ENCODE measurements at places on chromosomes 5 and 9. TPM values are rescaled to one million over a fixed set of nuclear protein-coding genes. Genes with fewer than 3 reads are reported as not detected.
A peak's percentile ranks its signal among the peaks of the same experiment; 100 is the strongest.

GRCh38 chr5:33364406-33364805 is 76.4 kb upstream of the TARS1 start:
- DNase-seq: no peak
- peaks cover 24% of the 10 kb centered on the region for H3K4me1 ChIP-seq
- H3K36me3 ChIP-seq: no peaks in the 10 kb centered on the region
- H3K27me3 ChIP-seq: peaks cover 20% of the 10 kb centered on the region
- no peak overlapping the region for H3K4me3 ChIP-seq
- no peak overlapping the region for H3K27ac ChIP-seq

- H3K27me3 ChIP-seq: no peaks in the 10 kb centered on the region
- DNase-seq: no peak
- H3K36me3 ChIP-seq: no peaks in the 10 kb centered on the region
- no peak overlapping the region for H3K4me3 ChIP-seq
- H3K27ac ChIP-seq: peak overlapping the region; percentile 0
- H3K4me1 ChIP-seq: peaks cover 17% of the 10 kb centered on the region
Measured at GRCh38 chr5:72540759-72541438, 33.7 kb upstream of the ZNF366 start.

DNA sequence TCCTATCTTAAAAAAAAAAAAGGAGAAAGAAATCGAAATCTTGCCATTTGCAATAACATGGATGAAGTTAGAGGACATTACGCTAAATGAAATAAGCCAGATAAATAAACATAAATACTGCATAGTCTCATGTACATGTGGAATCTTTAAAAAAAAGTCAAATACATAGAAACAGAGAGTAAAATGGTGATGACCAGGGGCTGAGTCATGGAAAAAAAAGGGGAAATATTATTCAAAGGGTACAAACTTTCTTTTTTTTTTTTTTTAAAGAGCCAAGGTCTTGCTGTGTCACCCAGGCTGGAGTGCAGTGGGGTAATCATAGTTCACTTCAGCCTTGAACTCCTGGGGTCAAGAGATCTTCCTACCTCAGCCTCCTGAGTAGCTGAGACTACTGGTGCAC is 310.1 kb downstream of the ZNF608 start:
- H3K27ac ChIP-seq: no peak overlapping the region
- peaks cover 2% of the 10 kb centered on the region for H3K4me1 ChIP-seq
- no peak overlapping the region for H3K4me3 ChIP-seq
- no peaks in the 10 kb centered on the region for H3K27me3 ChIP-seq
- H3K36me3 ChIP-seq: no peaks in the 10 kb centered on the region

RAPGEF6 gene
- 22.3 TPM for total RNA-seq

DNA sequence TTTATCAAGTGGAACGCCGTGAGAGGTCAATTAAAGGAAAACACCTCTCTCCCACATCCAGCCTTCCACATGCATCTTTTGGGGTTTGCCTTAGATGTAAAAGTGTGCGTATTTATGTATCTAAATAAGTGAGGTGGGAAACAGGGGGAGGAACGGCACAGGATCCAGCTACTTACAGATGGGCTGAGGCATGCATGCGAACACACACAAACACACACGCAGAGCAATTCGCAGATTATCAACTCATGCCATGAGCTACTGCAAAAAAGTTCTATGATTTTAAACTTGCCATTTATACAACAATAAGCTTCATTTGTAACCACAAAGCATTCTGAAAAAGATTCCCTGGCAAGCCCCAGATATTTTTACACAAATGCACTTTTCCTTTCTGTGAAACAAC is 242.1 kb downstream of the BNC2 start:
- DNase-seq: no peak
- no peaks in the 10 kb centered on the region for H3K4me1 ChIP-seq
- no peaks in the 10 kb centered on the region for H3K36me3 ChIP-seq
- H3K27ac ChIP-seq: no peak overlapping the region

- no peaks in the 10 kb centered on the region for H3K27me3 ChIP-seq
- no peaks in the 10 kb centered on the region for H3K4me1 ChIP-seq
- no peaks in the 10 kb centered on the region for H3K36me3 ChIP-seq
- no peak overlapping the region for H3K4me3 ChIP-seq
Measured at GRCh38 chr5:155926031-155926430, 400.9 kb upstream of the SGCD start.

ADAMTS19 gene
- total RNA-seq: 69.6 TPM
